ENCODE measurements at places on chromosomes 3 and 15.

DNA sequence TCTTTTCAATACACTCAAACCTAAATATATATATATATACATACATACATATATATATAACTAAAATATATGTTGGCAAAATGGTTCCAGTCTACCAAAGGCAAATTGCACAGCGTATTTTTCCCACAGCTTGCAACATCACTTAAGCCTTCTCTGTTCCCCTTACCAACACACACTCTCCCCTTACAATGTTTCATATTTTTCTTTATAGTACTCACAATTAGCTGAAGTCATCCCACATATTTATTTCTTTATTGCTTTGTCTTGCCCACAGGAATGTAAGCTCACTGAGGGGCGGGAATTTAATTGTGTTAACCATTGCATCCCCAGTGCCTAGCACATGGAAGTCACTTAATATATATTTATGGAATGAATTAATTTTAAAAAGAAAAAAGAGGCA lies 288.3 kb downstream of the ULK4 start:
- no peak for DNase-seq

DNA sequence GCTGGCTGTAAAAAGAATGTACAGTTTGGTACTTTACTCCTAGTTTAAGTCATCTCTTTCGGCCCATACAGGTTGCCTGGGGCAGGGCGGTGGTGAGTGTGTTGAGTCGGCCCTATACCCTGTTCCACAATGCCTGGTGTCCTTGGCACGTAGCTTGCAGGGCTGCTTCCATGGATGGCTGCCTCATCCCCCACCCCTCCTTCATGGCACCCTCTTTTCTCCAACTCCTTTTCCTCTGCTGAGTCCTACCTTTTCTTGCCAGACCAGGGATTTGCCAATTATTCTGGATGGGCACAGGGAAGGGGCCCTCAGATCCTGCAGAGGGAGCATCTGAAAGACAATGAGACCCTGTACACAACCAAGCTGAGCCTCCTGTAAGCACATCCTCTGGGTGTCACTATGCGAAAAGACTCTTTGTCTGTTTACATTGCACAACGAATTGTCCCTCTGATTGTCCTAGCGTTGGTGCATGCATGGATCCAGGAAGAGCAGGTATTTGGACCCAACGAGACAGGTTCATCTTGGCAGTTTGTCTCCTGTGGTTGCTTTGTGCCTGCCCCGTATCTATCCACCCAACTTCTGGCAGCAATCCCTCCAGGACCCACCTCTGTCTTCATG lies 73.6 kb upstream of the CGNL1 start:
- DNase-seq: no peak

- DNase-seq: no peak
Observed at GRCh38 chr15:87632364-87632763, 624.2 kb downstream of the NTRK3 start.

- no peak for DNase-seq
Observed at GRCh38 chr15:91047545-91048199, 25.3 kb upstream of the VPS33B start.
